ENCODE measurements at places on chromosomes 7 and 10.

GRCh38 chr7:121079425-121080169 lies 91.1 kb downstream of the CPED1 start:
- DNase-seq, result no peak

DNA sequence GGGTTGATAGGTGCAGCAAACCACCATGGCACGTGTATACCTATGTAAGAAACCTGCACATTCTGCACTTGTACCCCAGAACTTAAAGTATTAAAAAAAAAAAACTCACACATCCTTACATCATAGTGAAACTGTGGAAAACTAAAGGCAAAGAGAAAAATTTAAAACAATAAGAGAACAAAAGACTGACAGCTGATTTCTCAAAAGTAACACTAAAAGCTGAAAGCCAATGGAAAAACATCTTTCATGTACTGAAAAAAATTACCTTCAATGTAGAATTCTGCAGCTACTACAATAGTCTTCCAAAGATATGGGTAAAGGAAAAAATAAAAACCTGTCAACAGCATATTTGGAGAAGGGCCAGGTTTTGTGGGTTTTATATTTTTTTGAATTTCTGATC lies 729.1 kb upstream of the NRP1 start:
- no peak for DNase-seq

GRCh38 chr10:23439961-23440889 lies 1.4 kb downstream of the OTUD1 start:
- DNase-seq, result peak; percentile 20

GRCh38 chr7:120395526-120396019 lies 122.6 kb downstream of the KCND2 start:
- DNase-seq, result no peak

- DNase-seq, result no peak
Observed at GRCh38 chr10:101282947-101283346, 53.7 kb upstream of the LBX1 start.

- DNase-seq, result no peak
Observed at GRCh38 chr10:62196528-62196927, 72.1 kb downstream of the RTKN2 start.

GRCh38 chr7:459584-460373 lies 59.9 kb downstream of the PDGFA start:
- DNase-seq, result no peak

GRCh38 chr10:44724415-44725174 lies 186.5 kb upstream of the TMEM72 start:
- no peak for DNase-seq

DNA sequence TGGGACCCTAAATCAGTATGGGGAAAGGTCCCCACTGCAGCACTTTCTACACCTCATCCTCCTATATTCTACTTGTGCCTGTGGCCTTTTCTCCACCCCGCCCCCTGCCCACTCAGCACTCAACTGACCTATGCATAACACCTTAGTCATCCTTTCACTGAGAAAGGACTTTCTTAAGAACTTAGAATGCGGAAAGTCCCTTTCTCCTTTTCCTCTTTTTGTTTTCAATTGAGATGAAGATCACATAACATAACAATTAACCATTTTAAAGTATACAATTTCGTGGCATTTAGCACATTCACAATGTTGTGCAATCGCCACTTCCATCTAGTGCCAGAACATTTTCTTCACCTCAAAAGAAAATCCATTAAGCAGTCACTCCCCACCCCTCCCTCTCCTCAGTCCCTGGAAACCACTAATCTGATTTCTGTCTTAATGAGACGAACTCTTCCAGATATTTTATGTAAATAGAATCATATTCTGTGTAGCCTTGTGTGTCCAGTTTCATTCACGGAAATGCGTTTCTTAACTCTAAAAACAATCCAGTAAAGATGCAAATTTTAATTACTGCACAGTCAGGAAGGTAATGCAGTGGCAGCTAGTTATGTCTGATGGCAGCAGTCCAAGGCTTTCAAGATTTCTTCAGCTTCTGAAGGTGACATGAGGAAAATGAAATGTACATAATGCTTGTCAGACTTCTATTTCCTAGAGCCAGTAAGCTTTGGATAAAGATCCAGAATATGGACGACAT lies 41.7 kb downstream of the FAS start:
- no peak for DNase-seq

DNA sequence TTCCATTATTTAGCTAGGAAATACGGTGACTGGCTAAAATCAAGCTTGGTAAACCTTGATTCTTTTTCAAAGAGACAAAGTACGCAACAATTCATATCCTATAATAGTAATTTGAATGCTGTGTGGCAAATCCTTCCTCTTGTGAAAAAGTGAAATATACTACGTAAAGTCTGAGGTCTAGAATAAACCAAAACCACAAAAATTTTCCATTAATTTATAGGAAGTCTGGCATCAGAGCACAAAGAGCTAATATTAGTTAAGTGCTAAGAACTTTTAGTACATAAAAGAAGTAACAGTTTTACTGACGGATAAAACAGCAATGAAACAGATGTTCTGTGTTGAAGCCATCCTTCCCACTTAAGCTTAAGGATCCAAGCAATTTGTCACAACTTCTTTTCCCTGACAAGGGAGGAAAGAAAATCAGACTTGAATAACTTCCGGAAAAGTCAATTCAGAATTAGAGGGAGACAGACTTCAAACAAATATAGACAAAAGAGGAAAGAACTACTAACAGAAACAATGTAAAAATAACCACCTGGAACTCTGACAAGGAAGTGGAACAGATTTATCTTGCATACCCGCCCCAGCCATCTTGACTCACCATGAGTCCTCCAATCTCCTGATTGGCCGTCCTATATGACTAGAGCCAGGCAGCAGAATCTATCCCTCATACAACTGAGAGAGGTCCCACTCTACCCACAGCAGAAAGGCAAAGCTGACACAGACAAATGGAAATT lies 34.6 kb downstream of the RHEB start:
- no peak for DNase-seq

GRCh38 chr10:59285073-59285472 lies 77.3 kb downstream of the FAM13C start:
- DNase-seq, result no peak

DNA sequence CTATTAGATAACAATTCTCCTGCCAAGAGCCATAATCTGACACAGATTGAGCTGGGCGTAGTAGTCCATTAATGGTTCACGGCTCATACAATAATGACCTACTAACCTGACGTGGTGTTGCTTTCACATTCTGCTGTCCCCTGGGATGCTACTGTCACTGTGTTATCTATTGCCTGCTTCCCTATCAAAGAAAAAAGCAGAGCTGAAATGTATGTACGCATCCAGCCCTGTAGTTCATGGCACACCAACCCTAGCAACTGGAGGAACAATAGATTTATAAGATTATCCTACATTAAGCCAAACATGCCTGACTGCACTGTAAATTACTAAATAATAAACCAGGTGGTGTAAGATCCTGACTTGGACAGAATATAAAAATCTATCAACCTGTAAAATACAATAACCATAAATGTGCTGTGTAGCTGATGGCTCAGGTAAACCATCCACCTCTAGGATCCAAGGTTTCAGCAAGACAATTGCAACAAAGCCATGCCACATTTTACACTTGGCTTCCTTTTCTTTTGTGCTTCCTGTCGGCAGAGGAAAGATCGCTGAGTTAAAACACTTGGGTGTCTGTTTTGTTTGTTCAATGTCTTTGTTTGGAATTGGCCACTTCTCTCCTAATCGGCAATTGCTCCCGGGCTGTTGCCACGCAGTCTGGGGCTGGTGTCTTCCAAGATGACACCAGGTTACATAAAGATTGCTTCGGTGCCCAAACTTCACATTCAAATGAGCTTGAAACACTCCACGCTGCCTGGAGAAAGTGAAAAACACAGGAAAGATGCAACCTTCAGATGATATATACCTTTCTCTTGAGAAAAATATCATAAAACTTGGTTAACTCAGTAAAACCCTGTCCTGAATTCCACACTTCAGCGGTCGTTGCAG lies 143.9 kb upstream of the MGMT start:
- DNase-seq, result no peak

DNA sequence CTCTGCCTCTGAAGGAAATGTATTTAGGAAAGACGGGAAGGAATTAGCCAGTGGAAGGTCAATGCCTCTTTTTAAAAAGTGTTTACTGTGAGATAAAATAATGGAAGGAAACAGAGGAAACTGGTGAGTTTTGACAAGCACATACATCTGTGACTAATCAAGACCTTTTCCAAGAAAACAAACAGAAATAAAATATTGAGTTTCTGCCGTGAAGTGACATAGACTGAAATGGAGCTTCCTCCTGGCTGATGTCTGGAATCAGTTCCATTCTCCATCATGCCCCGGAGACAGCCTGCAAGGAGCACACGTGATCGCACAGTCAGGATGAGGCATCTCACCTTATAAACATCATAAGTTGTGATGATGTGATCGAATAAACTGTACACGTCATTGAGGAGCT lies 30.7 kb downstream of the TECTB start:
- no peak for DNase-seq

DNA sequence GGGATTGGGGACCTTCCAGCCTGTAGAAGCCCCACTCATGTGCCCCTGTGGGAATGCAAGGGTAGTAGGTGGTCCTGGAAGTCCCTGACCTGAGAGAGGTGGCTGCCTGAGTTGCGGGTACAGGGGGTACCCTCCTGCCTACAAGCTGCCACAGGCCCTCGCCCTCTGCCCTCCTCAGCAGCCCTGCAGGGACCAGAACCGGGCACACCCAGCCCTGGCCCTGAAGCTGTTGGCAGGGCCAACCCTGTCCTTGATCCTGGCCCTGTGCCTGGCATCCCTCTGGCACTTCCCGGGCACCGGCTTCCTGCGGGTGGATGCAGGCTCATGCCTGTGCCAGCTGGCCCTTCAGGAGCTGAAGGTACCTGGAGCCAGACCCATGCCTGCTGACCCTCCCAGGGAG lies 54.9 kb upstream of the ELN start:
- no peak for DNase-seq

- DNase-seq, result no peak
Observed at GRCh38 chr7:74575811-74576210, 81.7 kb upstream of the GTF2I start.

GRCh38 chr10:111360260-111360925 lies 283.6 kb downstream of the ADRA2A start:
- no peak for DNase-seq
